GM12878 (cell line): ENCODE measurements at places on chromosomes 12 and 14. TPM values are rescaled to one million over a fixed set of nuclear protein-coding genes. Genes with fewer than 3 reads are reported as not detected.

The MTA1 gene
- 6.7 and 7.7 TPM in 2 replicates for polyA plus RNA-seq

The LRRC23 gene
- 3.5 and 4.0 TPM in 2 replicates for polyA plus RNA-seq

- H3K27me3 ChIP-seq: no peaks in the 10 kb centered on the region
- no peaks in the 10 kb centered on the region for H3K36me3 ChIP-seq
- H3K27ac ChIP-seq: no peak overlapping the region
Observed at GRCh38 chr12:67112586-67112985, 156.6 kb upstream of the CAND1 start.

GRCh38 chr14:89284333-89285058, 132.5 kb downstream of the FOXN3 start:
- H3K4me3 ChIP-seq: no peak overlapping the region
- H3K4me1 ChIP-seq: peaks cover 8% of the 10 kb centered on the region
- no peak for DNase-seq
- H3K27me3 ChIP-seq: no peaks in the 10 kb centered on the region
- H3K36me3 ChIP-seq: peaks cover 14% of the 10 kb centered on the region; the same call in 1 of the 2 replicates

DNA sequence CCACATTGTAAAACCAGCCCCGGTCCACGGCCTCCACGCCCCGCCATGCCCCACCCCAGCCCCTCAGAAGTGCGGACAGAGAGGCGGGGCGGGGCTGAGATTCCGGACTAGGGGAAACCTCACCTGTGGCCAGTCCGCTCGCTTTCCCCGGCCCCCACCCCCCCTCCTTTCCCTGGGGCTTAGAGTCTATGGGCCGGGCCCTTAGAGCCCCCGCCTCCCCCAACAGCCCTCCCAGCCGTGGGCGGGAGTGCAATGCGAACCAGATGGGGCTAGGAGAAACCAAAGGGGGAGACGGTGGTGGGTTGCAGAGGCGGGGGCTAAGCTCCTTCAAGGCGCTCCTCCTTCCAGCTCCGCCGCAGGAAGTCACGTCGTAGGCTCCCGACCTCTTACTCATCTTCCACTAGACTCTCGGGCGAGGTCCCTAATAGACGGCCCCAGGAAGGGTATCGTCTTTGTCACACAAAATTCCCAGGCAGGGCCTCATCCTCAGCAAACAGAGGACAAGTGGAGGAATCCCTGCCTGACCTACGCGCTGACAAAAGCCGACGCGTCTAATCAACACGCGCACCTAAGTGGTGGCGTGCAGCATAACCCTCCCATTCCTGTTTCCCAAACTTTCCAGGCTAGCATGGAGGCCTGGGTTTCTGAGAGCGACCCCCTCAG, 1.1 kb upstream of the NAB2 start:
- H3K27me3 ChIP-seq: no peaks in the 10 kb centered on the region
- peak; percentile 79 for DNase-seq
- H3K27ac ChIP-seq: peak overlapping the region; percentile 98
- peaks cover 23% of the 10 kb centered on the region for H3K4me1 ChIP-seq

The GARIN6 gene
- polyA plus RNA-seq: not detected in 2 replicates

DNA sequence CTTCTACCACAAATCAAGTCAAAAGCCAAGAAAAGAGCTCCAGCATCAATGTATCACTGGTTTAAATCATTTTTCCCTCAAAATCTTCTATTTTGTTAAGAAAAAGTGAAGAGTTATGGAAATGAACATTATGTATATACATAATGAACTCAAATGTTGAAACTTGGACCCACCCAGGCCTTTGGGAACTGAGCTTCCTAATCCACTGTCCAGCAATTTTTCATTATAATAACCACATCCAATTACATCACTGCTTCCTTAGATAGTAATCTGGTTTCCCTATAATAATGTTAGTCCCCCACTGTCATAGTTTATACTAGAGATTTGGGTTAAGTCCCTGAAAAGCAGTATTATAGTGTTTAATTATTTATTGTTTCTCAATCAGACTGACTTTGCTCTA, 170.9 kb downstream of the PIK3C2G start:
- no peaks in the 10 kb centered on the region for H3K4me1 ChIP-seq
- H3K27me3 ChIP-seq: no peaks in the 10 kb centered on the region
- no peak overlapping the region for H3K4me3 ChIP-seq

- H3K36me3 ChIP-seq: no peaks in the 10 kb centered on the region
- no peak overlapping the region for H3K27ac ChIP-seq
- peaks cover 4% of the 10 kb centered on the region; the same call in 1 of the 2 replicates for H3K4me1 ChIP-seq
- no peak for DNase-seq
- H3K27me3 ChIP-seq: no peaks in the 10 kb centered on the region
Observed at GRCh38 chr14:77324816-77325745, 4.2 kb downstream of the GSTZ1 start.

DNA sequence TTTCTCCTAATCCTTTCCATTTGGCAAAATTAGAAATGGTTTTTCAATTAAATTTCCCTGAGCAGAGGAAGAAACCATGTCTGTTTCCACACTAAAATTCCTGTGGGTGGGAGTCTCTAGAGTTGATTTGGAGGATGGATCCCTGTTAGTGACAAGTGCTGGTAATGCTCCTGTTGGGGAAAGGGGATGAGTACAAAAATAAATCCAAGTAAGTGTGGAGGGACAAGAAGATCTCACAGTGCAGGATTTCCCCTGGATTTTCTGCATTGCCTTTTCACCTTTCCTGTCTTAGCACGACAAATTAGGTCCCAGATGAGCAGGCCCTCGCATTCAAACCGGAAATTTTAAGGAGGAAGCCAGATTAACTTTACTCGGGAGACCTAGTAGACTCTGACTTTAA, 107.5 kb downstream of the DAD1 start:
- H3K36me3 ChIP-seq: no peaks in the 10 kb centered on the region
- peak overlapping the region; percentile 98 for H3K27ac ChIP-seq
- H3K4me1 ChIP-seq: peaks cover 80% of the 10 kb centered on the region
- H3K27me3 ChIP-seq: no peaks in the 10 kb centered on the region
- H3K4me3 ChIP-seq: peak overlapping the region; percentile 66
- no peak for DNase-seq

The OTX2 gene
- polyA plus RNA-seq: not detected in 2 replicates

The LRRIQ1 gene
- 0.40 TPM in 1 of 2 replicates, not detected in the other for polyA plus RNA-seq

The SIX6 gene
- polyA plus RNA-seq: not detected in 2 replicates

- H3K4me1 ChIP-seq: no peaks in the 10 kb centered on the region
- H3K4me3 ChIP-seq: no peak overlapping the region
- H3K36me3 ChIP-seq: peaks cover 22% of the 10 kb centered on the region
- H3K27ac ChIP-seq: no peak overlapping the region
- no peaks in the 10 kb centered on the region for H3K27me3 ChIP-seq
Observed at GRCh38 chr12:123608182-123608581, 6.3 kb downstream of the DDX55 start.

DNA sequence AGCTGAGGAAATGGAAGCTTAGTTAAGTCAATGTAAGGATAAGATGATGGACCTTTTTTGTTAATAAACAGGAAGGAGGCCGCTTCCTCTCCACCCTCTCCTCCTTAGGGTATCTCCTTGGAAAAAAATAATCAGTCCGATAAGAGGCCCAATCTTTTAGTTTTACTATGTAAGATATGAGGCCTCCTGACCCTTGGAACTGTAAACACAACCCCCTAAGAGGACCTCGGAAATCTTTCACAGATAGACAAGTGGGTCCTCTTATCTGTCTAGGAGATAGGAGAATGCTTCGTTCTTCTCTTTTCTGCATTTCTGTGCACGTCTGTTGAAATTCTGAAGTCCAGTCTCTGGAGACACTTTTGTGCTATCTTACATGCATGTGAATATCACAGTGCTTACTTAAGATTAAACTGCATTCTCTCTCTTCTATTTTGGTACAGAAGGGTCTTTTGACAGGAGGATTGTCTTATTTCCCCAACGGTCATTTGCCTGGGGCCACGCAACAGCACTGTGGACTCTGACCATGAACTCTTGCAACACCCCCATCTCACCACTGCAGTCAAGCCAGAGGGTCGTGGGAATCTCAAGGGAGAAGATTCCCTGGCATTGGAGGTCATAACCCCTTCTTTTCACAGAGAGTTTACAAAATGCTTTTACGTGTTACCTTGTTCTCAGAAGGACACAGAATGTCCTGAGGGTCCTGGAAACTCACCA, 313.0 kb upstream of the RTL1 start:
- no peak overlapping the region for H3K27ac ChIP-seq
- no peak for DNase-seq
- no peaks in the 10 kb centered on the region for H3K4me1 ChIP-seq
- no peaks in the 10 kb centered on the region for H3K36me3 ChIP-seq
- H3K4me3 ChIP-seq: no peak overlapping the region
- no peaks in the 10 kb centered on the region for H3K27me3 ChIP-seq

The SVOP gene
- polyA plus RNA-seq: not detected in 2 replicates

DNA sequence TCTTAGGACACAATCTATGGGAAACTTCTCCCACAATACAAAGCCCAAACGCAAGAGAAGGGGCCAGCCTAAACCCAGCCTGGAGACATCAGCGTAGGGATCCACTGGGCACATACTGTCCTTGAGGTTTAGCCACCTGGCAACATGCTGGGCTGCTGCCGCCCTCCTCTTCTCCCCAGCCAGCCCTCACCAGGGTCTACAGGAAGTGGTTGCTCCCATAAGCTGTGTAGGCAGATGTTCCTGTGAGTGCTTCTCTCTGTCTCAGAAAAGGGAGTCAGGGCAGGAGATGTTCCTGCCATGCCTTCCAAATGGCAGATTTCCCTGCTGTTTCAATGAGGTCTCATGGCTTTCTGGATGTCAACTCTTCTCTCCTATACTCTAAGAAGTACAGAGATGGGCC, 241.4 kb downstream of the PCNX1 start:
- no peaks in the 10 kb centered on the region for H3K36me3 ChIP-seq
- H3K4me1 ChIP-seq: no peaks in the 10 kb centered on the region
- no peak overlapping the region for H3K27ac ChIP-seq
- H3K4me3 ChIP-seq: no peak overlapping the region

The DBX2 gene
- polyA plus RNA-seq: not detected in 2 replicates
